ENCODE measurements at places on chromosomes 7 and 10.
A peak's percentile ranks its signal among the peaks of the same experiment; 100 is the strongest.

DNA sequence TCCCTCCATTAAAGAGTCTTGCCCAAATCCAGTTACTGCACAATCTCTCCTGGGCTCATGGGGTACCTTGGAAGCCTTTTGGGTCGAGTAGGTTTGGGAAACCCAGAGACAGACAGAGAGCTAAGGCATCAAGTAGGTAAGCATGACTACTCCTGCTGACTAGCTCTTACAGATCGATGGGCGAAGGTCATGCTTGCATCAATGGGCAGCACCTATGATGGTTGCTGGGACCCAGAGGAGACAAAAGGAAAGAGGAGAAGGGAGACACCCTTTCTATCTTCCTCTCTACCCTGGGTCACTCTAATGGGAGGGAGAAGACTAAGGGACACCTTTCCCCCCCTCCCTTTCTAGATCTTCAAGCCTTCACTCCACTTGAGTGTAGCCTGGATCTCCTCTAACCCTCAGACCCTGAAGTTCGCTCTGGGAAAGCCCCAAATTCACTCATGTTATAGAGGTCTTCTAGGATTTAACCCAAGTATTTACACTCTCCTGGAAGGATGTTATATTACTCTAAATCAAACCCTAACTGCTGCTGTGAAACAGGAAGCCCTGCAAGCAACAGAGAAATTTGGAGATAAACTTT is 31.6 kb upstream of the ZNF746 start:
- no peak for DNase-seq

DNA sequence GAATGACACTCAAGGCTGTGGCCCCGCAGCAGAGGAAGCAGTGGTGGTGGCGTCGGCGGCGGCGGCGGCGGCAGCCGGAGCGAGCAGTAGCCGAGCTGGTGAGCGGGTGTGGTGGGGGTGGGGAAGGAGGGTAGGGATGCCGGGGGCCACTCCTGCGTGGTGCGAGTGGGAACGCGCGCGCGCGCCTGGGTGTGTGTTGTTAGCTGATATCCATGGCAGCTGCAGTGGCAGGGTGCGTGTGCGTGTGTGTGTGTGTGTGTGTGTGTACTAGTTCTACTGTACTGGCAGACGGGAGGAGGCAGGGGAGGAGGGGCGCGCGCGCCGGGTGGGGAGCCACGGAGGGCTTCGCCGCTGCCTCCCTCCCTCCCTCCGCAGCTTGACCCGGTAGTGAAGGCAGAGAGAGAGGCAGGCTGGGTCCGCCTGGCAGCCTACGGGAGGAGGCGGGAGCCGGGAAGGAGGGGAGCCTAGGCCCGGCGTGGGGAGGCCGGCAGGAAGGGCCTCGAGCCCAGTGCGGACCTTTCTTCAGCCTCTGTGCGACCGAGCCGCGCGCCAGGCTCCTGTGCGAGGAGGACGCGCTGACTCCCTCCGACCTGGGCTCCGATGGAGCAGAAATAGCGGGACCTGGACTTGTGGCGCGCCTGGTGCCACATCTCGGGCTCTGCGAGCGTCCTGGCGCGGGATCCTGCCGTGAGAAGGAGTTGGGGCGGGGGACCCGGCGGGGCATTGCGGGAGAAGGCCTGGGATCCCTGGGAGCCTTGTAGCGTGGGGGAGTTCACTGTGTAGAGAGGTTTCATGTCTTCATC is at the start of gene MAGI2:
TSS of gene MAGI2 (minus strand) at position 110 of the 803 bp plus-strand sequence. CDS start 347 bp downstream, outside the sequence.
- peak; percentile 82 for DNase-seq

GRCh38 chr7:1144269-1144771 is 15.7 kb downstream of the ZFAND2A start:
- DNase-seq: no peak

- DNase-seq: no peak
These were observed at the start of gene TFPI2 for GRCh38 chr7:93890464-93891068. TSS of gene TFPI2 (minus strand) at chr7:93890753. CDS start at chr7:93890678, 75 bp downstream.

GRCh38 chr7:144659211-144659610 is 176.6 kb downstream of the TPK1 start:
- DNase-seq: no peak

DNA sequence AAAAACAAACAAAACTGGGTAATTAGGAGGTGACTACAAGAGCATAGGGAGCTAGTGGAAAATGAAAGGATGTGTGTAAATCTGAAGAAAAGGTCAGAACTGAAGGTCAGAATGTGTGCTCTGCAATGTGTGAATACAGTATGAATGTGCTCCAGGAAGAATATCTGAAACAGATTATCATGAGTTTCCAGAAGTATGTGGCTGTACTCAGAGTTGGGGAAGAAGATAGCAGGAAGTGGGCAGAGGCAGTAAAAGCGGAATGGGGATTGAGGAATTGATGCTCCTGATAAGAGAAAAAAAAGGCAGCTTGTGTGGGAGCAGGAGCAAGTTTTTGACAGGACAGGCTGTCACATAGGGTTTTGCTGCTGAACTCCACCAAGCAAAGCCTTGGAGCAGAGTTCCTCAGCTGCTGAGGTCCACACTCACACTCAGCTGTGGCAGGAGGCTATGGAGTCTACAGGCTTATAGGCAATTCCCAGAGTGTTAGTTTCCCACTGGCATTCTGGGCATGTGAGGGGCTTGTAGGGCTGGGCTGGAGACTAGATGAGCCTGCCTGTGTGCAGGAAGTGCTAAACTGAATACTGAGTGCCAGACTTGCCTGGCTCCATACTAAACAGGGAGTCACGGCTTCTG is 22.9 kb downstream of the H2AZ2 start:
- DNase-seq: no peak

GRCh38 chr10:75665707-75666106 is 234.3 kb downstream of the LRMDA start:
- no peak for DNase-seq

GRCh38 chr10:74586088-74586585 is 240.3 kb upstream of the KAT6B start:
- no peak for DNase-seq

- peak; percentile 25 for DNase-seq
These were observed 10.1 kb downstream of the AVPI1 start for GRCh38 chr10:97676770-97677581.

- DNase-seq: no peak
These were observed 31.1 kb downstream of the LOXL4 start for GRCh38 chr10:98236862-98237261.

- no peak for DNase-seq
These were observed 19.6 kb downstream of the PTPRE start for GRCh38 chr10:127926455-127926854.

GRCh38 chr7:5396999-5397663 is 26.5 kb downstream of the TNRC18 start:
- peak; percentile 93 for DNase-seq

GRCh38 chr10:70662362-70663220 is 9.7 kb upstream of the ADAMTS14 start:
- no peak for DNase-seq

DNA sequence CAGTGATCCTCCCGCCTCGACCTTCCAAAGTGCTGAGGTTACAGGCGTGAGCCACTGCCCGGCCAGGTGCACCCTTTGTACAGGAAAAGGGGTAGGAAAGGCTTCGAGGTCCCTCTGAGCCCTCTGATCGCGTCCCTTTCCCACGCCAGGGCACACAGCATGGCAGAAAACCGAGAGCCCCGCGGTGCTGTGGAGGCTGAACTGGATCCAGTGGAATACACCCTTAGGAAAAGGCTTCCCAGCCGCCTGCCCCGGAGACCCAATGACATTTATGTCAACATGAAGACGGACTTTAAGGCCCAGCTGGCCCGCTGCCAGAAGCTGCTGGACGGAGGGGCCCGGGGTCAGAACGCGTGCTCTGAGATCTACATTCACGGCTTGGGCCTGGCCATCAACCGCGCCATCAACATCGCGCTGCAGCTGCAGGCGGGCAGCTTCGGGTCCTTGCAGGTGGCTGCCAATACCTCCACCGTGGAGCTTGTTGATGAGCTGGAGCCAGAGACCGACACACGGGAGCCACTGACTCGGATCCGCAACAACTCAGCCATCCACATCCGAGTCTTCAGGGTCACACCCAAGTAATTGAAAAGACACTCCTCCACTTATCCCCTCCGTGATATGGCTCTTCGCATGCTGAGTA is 871 bp downstream of the POP7 start:
- no peak for DNase-seq

DNA sequence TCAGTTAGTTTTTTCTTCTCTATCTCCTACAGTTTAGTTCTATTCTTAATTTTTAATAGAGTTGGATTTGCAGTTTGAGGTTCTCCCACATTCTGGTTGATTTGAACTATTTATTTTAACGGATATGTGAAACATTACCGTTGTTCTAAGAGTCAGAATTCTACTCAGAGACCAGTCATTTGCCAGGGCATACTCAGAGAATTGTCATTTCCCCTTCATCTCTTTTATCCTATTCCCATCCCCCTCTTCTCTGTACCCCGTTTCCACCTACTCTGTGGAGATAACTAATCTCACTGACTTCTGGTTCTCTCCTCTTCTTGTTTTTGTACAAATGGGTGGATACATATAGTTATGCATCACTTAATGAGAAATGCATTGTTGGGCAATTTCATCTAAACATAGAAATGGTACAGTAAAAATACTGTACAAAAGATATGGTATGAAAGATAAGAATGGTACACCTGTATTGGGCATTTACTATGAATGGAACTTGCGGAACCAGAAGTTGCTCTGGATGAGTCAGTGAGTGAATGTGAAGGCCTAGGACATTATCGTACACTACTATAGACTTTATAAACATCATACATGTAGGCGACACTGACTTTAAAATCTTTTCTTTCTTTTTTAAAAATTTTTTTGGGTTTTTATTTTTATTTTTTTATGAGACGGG is 53.1 kb downstream of the INPP5F start:
- DNase-seq: no peak

- peak; percentile 2 for DNase-seq
These were observed 97.6 kb downstream of the PRPF18 start for GRCh38 chr10:13684252-13684791.

DNA sequence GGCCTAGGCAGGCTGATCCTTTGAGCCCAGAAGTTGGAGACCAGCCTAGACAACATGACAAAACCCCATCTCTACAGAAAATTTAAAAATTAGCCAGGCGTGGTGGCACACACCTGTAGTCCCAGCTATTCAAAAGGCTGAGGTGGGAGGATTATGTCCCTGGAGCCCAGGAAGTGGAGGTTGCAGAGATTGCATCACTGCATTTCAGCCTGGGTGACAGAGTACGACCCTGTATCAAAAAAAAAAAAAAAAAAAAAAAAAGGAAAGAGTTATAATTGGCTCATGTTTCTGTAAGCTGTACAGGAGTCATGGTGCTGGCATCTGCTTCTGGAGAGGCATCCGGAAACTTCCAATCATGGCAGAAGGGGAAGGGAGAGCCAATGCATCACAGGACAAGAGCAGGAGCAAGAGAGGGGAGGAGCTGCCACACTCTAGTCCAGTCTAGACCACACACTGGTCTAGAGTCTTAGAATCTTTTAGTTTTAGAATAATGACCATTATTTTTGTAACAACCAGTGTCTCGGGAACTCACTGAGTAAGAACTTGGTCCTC is 16.8 kb downstream of the DOCK1 start:
- no peak for DNase-seq

GRCh38 chr7:128042012-128042411 is 10.8 kb upstream of the LRRC4 start:
- no peak for DNase-seq

DNA sequence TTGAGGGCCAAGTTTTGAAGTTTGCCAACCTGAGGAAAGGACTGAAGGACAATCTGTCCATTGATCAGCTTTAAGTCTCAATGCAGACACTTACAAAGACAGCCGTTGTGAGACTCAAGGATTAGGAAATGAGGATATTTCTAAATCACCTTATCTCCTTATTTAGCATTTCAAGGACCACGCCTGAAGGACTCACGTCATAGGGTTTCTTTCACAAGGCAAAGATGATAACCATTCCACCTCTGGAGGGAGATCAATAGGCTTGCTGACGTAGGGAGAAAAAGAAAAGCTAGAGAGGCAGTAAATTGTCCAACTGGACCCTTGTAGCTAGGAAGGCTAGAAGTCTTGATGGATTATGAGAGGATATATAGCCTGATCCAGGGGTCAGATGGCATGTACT is 3.3 kb upstream of the ASB4 start:
- DNase-seq: no peak

GRCh38 chr7:69956541-69956940 is 358.3 kb downstream of the AUTS2 start:
- DNase-seq: no peak

GRCh38 chr7:69817121-69817520 is 218.8 kb downstream of the AUTS2 start:
- no peak for DNase-seq

GRCh38 chr10:108771106-108771505 is 1152.2 kb downstream of the XPNPEP1 start:
- no peak for DNase-seq

GRCh38 chr7:45082831-45083331 is 5.9 kb downstream of the NACAD start:
- DNase-seq: no peak

DNA sequence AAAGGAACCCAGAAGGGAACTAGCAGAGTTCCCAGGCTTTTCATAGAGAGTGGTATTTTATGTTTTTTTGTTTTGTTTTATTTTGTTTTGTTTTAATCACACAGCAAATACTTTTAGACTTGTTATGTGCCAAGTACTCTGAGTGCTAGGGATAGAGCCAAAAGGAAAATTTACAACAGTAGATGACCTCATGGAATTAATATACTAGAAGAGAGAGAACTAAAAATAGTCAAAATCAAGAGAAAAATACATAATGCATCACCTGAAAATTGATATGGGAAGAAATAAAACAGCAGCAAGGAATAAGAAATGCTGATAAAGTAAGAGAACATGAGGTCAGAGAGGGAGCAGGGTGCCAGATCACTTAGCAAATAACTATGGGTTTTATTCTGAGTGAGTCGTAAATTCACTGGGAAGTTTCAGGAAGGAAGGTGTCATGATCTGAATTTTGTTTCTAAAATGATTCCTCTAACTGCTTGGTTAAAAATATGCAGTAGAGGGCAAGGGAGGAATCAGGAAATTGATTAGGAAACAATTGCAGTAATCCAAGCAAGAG is 351.0 kb downstream of the ANKRD7 start:
- no peak for DNase-seq

- DNase-seq: peak; percentile 62
These were observed 53.4 kb downstream of the WNT2 start for GRCh38 chr7:117269417-117269816.

GRCh38 chr7:136033413-136034031 is 56.4 kb upstream of the MTPN start:
- no peak for DNase-seq

DNA sequence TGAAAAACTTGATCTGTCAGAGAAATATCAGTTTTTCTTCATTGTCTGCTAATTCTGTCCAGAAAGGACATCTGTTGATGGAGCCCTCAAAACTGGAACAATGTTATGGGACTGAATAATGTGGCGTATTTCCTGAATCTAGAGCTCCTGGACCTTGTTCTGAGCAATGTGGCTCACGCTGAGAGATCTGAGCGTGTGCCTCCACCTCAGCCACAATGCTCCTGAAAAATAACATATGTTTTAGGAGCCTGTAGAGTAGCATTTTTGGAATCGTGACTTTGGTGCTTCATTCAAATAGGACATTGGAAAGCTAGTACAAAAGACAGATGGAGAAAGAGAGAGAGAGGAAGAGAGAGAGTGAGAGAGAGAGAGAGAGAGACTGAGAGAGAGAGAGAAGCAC is 110.3 kb downstream of the BMPER start:
- DNase-seq: no peak

DNA sequence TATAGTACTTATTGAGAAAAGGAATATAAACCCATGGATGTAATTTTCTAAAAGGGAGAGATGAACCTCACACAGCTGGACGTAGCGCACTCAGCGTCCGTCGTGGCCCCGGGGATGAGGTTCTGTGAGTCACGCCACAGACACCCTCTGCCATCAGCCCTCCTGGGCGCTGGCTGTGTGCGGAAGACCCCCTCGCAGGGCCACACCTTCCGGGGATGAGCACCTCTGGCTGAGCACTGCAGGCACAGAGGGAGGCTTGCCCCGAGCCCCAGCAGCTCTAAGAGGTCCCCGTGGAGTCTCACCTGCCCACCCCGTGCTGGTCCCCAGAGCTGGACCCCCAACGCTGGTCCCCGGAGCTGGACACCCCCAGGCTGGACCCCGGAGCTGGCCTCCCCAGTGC is 215.8 kb downstream of the PTPRN2 start:
- no peak for DNase-seq
